Stimulated activated CD4-positive, alpha-beta T cell treated with anti-CD3 and anti-CD28 coated beads, Interleukin-1b, Interleukin-23, amount 100 ng/mL, for 1 hour (primary cell): ENCODE measurements at places on chromosomes 5 and 9.

GRCh38 chr9:136584934-136585333 is 39.1 kb upstream of the NOTCH1 start:
- no peak for DNase-seq

DNA sequence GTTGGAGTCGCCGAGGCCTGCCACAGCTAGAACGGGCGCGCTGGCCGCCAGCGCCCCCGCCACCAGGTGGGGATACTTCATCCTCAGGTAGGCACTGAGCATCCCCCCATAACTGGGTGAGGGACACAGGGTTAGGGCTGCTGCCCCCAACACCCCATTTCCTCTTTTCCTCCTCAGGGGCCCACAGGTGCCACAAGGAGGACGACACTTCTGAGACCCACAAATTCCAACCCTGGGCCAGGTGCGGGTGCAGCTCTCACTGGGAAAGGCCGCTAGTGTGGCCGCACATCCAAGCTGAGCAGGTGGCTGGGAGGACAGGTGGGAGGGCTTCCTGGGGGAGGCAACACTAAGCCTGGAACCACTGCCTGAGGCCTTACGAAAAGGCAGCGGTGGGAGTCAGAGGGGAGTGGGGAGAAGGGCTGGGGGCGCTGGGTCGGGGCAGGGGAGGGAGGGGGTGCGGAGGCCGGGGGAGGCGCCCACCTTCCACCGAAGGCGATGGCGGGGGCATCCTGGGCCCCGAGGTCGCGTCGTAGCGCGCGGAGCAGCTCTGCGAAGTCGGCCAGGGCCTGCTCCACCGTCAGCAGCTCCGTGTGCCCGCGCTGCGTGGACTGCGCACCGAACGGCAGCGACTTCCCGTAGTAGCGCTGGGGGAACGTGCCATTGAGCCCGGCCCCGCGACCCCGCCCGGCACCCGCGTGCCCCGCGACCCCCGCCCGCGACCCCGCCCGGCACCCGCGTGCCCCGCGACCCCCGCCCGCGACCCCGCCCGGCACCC is 961 bp downstream of the DPP7 start:
- no peak for DNase-seq

DNA sequence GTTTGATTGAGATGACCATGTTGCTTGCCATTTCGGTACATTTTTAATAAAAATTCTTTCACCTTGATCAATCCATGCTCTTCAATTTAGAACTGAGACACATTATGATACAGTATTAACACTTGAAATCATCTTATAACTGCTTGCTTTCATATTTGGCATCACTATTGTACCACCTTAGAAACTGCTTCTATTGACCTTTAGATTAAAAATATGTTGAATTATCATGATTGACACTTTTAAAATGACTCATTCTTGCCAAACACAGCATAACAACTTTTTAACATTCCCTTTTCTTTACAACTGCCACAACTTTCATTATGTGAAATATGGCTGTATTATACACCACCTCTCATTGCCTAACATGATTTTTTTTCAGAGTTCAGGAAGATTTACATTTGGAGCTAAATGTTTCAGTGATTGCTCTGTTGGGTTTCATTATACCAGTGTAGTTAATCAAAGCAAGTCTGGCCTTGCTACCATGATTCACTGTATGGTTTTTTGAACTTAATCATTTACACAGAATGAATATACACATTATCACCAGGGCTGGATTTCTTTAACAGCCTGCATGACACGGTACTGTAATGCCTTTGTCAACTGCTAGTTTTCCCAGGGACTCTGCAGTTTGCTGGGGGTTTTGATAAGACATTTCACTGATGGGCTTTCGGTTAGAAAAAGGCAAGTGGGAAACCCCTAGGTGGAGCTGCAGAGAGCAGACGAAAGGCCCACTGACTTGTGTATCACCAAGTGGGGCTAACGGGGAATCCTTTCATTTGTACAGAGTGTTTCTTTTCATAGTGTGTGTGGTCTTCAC is 93.6 kb upstream of the TLE4 start:
- no peak for DNase-seq

- no peak for DNase-seq
These were observed 32.5 kb downstream of the SH3TC2 start for GRCh38 chr5:149030392-149030791.

DNA sequence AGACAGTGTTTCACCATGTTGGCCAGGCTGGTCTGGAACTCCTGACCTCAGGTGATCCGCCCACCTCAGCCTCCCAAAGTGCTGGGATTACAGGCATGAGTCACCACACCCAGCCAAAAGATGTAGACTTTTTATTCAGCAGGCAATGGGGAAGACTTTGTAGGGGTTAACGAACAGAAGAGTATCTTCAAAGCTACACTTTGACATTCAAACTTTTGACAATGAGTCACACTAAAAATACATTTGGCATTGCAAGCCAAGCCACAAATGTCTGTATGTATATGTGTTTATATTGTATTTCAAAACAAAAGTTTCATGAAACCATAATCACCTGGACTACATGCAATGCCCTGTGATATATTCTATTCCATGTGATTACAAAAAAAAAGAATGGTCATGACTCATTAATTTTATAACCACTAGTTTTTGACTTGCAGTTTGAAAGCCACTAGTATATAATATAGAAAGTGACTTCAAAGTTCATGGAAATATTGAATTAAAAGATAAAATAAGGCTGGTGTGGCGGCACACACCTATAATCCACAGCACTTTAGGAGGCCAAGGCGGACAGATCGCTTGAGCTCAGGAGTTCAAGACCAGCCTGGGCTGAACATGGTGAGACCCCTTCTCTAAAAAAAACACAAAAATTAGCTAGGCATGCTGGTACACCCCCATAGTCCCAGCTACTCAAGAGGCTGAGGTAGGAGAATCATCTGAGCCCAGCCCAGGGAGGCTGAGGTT is 8.3 kb downstream of the DIMT1 start:
- DNase-seq, result no peak

DNA sequence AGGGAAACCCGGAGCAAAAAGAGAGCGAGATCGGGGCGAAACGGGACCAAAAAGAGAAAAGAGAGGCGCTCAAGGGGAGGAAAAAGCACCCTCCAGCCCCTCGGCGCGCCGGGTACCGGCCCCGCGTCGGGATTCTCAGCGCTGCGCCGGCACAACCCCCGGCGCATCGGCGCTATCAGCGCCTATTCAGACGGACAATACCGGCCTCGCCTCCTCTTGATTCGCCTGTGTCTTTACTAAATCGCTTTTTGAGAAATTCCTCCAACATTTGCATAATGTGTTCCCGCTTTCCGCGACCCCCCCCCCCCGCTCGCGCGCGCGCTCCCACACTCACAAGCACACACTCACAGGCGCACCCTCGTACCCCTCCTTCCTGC is 578 bp downstream of the LHX6 start:
- DNase-seq, result no peak

GRCh38 chr5:138737494-138738265 is 15.5 kb upstream of the CTNNA1 start:
- no peak for DNase-seq

DNA sequence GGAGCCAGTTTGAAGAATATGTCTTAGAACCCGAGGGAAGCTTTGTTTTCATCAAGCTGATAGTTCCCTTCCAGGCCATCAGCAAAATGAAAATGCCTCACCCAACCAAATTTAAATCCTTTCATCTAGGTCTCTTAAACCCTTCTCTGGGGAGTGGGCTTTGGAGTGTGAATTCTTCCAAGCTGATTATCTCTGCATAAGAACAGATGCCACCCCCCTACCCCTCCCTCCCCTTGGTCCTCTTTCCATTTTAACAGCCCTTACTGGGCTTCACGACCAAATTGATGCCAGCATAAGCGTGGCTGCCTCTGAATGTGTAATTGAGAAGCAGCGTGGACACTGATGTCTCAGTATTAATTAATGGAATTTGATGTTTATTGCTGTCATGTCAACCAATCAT is 509.7 kb upstream of the CLINT1 start:
- no peak for DNase-seq

DNA sequence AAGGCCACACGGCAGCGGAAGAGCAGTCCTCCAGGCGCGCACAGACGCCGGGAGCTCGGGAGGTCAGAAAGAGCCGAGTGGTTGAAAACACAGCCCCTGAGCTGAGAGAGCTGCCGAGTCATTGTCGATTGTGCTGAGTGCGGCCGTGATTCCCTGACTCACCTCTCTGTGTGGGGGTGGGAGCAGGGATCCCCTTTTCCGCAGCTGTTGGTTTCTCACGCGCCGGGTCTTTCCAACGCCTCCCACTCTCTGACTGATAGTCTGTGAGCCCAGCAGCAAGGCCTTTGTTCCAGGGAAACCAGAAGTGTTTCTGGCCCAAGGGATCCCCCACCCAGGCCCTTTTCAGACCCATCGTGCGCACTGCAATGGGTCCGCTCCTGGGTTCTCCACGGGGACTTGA is 97.3 kb downstream of the MRPL36 start:
- DNase-seq, result no peak

- DNase-seq, result no peak
These were observed 21.9 kb upstream of the ANXA6 start for GRCh38 chr5:151179489-151179840.

- DNase-seq, result no peak
These were observed 46.3 kb upstream of the TNFSF15 start for GRCh38 chr9:114852050-114852594.
